Fibroblast of skin of right biceps (primary cell): ENCODE measurements at places on chromosomes 3 and 15.

GRCh38 chr3:193680220-193680619 is 87.2 kb downstream of the OPA1 start:
- DNase-seq = peak; percentile 52

DNA sequence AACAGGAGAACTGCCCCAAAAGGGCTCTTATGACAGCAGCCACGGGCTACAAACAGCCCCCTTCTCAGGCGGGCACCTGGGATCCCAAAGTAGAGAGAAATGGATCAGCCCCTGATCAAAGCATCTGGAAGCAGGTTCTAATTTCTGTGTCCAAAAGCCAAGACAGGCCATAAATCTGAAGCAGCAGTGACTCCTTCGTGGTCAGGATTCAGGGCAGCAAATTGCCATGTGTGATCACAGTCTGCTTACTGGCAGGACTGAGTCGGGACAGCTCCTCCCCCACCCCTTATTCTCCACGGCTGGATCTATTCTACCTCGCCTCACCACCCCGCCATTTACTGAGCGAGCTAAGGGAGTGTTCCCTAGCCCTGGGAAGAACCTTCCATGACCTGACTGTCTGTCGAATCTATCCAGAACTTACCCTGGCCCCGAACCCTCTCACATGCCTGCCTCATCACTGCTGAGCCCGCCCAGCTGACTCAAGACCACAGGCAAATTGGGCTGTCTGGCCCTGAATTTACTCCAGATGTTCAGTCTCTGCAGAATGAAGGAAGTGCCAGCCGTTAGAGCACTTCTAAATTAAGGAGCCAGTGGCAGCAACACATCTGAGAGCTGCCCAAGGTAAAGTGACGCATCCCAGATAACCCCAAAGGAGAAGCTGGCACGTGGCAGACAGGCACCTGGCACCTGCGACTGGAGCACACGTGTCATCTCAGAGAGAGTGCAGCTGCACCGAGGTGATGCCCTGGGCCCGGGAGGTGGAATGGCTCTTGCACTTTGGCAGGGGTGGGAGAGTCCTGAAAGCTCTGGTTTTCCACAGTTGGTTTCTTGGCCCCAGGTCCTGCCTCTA is 1.3 kb downstream of the LRRC15 start:
- DNase-seq = peak; percentile 83

- DNase-seq = peak; percentile 64
Observed at GRCh38 chr3:173398111-173398479, 551 bp downstream of the NLGN1 start.

DNA sequence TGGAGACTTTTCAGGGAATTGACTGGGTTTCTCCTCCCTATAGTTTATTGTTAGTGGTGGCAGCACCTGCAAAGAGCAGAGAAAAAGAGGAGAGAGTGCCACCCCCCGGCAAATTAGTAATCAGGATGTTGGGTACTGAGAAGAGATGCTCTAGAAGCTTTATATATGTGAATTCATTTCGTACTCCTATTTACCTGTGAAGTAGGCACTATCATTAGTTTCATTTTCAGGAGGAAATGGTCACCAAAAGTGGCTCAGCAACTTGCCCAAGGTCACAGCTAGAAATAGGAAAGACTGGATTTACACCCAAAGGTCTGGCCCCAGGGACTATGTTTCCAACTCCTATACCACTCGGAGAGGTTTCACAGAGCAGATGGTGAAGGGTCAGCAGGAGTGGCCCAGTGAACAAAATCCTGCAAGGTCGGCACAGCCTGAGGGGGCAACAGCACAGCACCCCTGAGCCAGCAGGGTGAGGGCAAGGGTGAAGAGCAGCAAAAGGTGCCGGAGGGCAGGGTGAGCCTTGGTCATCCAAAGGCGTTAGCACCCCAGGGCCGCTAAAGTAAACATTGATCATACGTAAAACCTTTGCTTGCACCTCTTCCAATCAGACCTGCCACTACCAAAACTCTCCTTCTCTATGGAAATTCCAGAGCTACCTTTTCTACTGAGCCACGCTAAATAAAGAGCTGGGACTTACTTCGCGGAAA is 23.6 kb downstream of the VGLL4 start:
- no peak for DNase-seq

DNA sequence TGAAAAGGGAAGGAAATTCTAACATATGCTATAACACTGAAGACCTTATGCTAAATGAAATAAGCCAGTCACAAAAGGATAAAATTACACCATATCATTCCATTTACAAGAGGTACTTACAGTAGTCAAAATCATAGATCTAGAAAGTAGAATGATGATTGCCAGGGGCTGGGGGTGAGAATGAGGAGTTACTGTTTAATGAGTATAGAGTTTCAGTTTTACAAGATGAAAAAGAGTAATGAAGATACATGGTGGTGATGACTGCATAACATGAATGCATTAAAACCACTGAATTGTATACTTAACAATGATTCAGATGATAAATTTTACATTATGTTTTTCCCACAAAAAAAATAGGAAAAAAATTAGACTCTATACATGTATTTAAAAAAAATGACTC is 152.6 kb downstream of the SCAPER start:
- no peak for DNase-seq

- no peak for DNase-seq
Observed at GRCh38 chr15:31300208-31300661, 26.4 kb upstream of the KLF13 start.

- DNase-seq = peak; percentile 69
Observed at GRCh38 chr3:129560911-129561594, 18.1 kb downstream of the H1-8 start.

- DNase-seq = no peak
Observed at GRCh38 chr3:8962226-8962861, 928 bp downstream of the RAD18 start.

DNA sequence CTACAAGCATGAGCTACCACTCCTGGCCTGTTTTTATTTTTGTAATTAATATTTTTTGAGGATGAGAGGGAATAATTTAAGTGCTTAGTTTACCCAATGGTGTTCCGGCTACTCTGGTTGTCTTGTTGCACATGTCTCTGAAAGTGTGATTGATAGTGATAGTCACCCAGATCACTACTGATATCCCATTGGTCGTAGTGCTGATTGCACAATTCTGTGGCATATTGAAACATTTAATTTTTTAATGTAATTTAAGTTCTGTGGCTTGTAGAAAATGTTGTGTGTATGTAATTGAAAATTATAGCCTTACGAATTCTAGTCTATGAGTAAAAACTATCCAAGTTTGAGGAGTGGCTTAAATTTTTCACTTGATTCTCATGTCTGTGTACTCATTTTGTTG is 11.9 kb downstream of the ARIH2 start:
- peak; percentile 37 for DNase-seq

- no peak for DNase-seq
Observed at GRCh38 chr3:41574900-41575299, 375.6 kb downstream of the CTNNB1 start.

DNA sequence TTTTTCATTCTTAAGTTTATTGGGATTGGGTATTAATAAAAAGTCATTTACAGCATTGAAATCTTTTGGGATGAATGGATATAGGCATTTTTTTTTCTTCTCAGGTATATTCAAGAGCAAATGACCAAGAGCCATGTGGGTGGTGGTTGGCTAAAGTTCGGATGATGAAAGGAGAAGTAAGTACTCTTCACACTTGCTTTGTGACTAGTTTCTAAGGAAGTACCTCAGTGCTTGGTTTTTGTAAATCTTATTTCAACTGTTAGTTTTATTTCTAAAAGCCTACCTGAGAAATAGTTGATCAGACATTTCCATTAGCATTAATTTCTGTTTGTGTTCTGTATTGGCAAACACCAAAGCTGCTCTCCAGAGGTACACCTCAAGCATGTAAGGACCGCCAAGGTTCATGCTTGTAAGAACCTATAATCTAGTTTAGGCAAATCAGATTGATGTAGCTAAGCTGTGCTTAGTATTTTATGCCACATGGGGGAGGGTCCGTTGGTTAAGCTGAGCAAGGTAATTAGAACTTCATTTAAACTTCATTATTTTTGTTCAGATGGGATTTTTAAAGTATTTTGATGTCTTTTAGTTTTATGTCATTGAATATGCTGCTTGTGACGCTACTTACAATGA is 35.4 kb downstream of the FXR1 start:
- no peak for DNase-seq

DNA sequence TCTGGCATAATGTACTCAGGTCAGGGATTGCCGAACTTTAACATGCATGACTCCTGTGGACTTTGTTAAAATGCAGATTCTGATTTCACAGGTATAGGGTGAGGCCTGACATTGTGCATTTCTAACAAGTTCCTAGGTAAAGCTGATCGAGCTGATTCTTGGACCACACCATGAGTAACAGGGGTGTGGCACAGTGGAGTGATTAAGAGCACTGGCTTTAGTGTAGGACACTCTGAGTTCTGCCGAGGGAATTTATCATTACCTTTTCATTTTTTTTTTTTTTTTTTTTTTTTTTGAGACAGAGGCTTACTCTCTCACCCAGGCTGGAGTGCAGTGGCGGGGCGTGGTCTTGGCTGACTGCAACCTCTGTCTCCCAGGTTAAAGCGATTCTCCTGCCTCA is 169.3 kb downstream of the ADAMTS9 start:
- no peak for DNase-seq

- no peak for DNase-seq
Observed at GRCh38 chr3:73471986-73472787, 152.6 kb downstream of the PDZRN3 start.

DNA sequence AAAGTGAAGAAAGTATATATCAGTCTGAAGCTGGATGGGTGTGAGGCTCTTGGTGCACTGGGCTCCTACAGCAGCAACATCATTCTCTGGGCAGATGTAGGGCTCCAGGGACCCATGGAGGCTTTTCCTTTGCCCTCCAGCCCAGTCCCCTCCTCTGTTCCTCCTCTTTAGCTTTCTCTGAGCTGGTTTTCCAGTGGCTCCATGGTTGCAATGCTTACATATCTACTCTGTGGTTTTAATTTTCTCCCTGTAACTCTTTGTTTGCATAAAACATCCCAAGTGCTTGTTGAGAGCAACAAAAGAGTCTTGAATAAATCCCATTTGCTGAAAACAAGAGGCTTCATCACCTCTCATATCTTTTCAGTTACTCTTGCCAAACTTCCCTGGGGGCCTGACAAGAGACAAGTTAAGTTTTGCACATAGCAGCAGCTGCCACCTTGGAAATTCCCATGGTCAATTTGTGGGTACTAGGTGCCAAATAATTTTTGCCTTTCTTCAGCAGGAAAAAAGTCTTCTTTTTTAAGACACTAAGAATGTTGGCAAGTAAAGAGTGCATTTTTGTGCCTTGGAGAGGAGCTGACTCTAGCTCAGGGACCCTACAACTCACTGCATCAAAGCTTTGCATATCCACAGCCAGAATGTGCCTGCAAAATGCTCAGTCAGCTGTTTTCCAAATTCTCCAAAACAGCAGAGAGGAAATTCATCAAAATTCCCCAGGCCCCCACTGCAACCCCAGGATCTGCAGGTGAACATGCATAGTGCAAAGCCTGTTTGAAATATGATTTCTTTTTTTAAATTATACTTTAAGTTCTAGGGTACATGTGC is 41.9 kb downstream of the COLQ start:
- DNase-seq = no peak

GRCh38 chr15:90562669-90563068 is 32.9 kb downstream of the CRTC3 start:
- DNase-seq = no peak

- DNase-seq = no peak
Observed at GRCh38 chr15:63350178-63350621, 31.4 kb downstream of the CA12 start.

- DNase-seq = no peak
Observed at GRCh38 chr3:192005989-192006388, 545.0 kb downstream of the PYDC2 start.

DNA sequence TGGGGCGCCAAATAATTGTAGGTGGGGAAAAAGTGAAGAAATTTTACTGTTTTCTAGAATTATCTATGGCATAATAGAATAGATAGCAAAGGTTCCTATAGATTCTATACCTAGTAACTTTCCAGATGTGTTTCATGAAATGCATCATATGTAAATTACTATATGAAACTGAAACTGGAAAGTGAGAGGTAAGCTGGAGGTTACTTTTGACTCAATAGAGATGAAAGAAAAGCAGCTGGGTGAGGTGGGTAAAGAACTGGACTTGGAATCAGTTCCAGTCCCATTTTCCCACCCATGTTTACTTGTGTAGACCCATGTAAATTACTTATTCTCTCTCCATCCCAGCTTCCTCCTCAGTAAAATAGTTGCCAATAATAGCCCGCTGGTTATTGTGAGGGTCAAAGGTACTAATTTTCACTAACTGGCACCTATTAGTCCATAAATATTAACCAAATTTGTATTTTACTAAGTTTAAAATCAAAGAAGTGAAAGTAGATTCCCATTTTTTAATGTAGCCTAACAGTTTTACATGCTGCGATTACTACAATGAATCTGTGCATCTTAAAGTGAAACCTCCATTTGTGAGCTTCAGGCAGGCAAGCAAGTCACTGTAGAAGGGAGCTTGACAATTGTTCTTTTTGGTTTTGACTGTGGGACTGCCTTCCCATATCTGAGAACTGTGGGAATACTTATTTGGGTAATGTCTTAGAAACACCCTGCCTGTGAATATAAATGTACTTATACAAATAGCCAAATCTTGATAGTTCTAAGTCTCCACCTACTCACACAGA is 312.1 kb downstream of the SLC9A9 start:
- DNase-seq = no peak

- peak; percentile 75 for DNase-seq
Observed at GRCh38 chr3:172065527-172065926, 26.1 kb downstream of the FNDC3B start.

DNA sequence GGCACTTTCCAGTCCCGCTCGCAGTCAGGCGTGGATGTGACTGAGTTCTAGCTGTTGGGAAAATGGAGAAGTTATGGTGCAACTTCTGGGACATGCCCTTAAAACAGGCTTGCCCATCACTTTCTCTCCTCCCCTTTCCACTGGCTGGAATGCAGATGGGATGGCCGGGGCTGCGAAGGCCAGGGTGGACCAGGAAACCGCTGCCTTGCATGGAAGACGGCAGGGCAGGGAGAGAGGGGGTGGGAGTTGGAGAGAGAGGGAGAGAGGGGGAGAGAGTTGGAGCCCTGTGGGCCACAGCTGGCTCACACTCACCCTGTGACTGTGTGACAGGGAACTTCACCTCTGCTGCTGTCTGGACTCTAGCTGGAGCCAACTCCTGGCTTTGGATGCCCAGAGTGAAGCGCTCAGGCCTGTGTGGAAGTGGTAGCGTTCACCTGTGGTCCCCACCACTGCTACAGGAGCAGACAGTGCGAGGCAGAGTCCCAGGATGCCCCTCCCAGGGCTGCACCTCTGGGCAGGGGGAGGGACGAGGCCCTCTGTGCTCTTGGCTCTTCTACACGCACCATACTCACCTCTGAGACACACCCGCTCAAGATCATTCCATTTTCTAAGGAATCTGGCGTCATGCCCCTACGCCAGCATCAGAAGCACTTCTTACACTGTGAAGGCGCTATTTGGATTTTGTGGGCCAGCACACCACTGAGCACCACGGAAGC is 36.6 kb downstream of the KLHL25 start:
- DNase-seq = no peak

DNA sequence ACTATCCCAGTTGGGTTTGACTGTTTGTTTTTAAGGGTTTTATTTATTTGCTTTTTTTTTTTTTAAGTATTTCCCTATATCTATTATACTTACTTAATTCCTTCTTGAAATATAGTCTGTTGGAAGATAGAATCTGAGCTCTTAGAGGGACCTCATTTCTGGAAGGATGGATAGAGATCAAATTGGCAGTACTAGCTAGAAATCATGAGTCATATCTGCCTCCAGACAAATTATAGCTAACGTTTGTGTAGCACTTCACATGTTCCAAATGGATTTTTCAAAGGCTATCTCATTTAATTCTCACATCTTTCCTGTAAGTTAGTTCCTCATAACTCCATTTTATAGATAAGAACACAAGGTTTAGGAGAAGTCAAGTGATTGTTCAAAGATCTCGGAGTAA is 384.7 kb downstream of the ZIC1 start:
- peak; percentile 11 for DNase-seq
